ENCODE measurements at places on chromosomes 1 and 21.

DNA sequence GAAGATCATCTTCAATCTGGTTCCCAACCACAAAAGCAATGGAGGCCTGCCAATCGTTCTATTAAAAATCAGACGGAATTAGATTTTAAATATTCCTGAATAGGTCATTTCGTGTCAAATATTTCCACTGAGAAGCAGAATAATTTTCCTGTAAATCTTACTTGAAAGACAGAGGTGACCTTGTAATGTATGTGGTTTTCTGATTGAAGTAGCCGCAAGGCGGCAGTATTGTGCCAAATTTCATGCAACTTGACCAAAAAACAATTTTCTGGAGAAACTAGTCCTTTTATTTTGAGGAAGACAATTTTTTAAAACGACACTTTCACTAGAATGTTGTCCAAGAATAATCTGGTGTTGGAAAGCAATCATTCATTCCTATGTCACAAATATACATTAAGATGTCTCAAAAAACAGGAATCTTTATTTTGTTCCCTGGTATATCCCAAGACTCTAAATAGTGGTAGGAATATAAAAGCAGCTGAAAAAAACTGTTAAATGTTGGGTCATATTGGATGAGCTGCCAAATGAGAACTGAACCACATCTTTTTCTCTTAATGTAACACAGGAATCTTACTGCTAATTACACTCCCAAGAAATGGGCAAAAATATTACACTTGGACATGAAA lies 33.6 kb downstream of the SPAG17 start:
- DNase-seq, result no peak

DNA sequence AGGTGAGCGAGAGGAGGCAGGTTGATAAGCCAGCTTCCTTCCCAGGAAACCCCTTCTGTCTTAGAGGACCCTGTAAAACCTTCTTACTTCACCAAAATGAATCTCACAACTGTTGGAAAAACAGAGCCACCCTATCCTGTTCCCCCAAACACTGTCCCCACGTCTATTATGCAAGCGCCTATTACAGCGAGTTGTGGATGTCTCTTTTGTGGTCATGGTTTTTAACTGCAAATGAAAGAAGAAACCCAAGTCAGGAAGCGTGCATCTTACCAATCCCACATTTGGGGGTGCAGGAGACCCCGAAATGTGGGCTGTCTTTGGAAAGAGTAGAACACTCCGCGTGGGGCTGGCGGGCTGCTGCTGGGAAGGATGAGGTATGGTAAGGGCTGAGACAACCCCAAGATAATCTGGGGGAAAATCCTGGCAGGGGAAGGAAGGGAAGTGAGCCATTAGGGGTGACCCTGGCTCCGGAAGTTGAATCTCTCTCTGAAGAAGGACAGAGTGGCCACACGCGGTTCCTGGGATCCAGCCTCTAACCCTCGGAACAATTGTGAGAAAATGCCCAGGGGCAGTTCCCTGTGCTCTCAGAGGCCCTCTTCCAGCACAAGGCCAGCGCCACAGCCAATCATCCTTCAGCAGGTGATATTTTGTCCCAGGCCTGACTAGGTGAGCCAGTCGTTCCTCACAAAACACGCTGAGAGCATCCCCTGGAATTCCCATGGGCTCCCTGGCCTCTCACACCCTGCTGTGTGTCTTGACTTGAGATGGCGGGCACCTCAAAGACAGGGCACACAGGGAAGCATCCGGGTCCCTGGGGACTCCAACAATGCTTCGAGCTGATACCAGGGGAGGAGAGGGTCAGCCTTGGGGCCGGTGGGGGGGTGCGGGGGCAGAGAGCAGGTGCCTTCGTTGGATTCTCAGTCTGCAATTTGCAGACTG lies 168.5 kb upstream of the IRF2BP2 start:
- no peak for DNase-seq

GRCh38 chr21:41368735-41369104 lies 6.9 kb downstream of the MX2 start:
- no peak for DNase-seq

- no peak for DNase-seq
These were observed 32.3 kb downstream of the COG2 start for GRCh38 chr1:230674581-230674980.

DNA sequence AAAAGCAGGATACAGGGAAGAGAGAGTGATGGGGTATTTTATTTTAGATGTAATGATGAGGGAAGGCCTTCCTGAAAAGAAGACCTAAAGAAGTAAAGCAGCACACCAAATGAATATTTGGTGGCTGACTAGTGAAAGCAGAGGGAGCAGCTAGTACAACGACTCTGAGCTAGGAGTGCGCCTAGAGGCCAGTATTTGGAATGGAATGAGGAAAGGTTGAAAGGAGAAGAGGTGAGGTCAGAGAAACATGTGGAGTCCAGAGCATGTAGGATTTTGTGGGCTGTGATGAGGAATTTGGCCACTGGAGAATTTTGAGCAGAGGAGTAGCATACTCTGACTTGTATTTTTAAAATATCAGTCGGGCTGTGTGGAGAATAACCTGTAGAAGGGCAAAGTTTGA lies 11.8 kb upstream of the RPL5 start:
- no peak for DNase-seq

GRCh38 chr1:64948905-64949833 lies 17.2 kb downstream of the JAK1 start:
- no peak for DNase-seq

- DNase-seq, result no peak
These were observed 56.2 kb downstream of the NTNG1 start for GRCh38 chr1:107196973-107197562.

DNA sequence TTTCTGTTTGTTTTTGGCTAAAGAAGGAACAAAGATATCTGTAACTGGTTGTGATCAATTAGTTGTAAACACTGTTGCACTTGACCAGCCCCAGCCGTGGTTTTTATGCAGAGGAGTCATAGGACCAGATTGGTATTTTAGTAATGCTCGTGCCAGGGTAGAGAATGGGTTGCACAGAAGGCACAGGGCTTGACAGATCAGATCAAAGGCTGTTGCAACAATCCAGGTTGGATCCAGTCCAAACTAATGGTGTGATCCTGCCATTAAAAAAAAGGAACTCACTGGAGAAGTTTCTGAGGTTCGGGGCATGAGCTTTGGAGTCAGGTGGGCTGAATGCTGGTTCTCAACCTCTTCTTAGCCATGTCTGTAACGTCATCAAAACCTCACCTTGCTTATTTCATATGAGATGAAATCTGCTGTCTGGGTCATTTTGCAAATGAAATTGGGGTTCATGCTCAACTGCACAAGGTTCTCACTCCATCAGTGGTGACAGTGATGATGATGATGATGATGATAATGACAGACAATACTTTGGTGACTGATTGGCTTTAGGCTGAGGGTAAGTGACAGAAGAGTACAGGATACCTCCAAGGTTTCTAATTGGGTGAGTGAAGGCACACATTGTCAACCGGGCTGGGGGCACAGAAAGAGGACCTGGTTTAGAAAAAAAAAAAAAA lies 43.1 kb downstream of the ZNF281 start:
- DNase-seq, result no peak

- DNase-seq, result no peak
These were observed 74.2 kb downstream of the SNX7 start for GRCh38 chr1:98735756-98736155.

DNA sequence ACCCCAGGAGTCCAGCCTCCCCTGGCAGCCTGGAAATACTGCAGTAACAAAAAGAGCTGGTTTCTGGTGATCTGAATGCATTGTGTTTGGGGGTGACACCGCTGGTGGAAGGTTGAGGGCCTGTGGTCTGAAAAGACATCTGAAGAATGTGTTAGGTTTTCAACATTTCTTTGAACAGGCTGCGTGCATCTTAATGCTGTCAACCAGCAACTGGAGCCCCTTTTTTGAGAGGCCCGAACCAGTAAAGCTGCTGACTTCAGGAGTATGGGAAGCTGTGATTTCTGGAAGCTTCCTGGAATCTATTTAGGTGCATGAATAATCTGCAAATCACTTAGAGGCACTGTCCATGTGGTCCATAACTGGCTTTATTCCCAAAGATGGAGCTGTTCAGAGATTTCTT lies 17.0 kb downstream of the ATP5PO start:
- no peak for DNase-seq

DNA sequence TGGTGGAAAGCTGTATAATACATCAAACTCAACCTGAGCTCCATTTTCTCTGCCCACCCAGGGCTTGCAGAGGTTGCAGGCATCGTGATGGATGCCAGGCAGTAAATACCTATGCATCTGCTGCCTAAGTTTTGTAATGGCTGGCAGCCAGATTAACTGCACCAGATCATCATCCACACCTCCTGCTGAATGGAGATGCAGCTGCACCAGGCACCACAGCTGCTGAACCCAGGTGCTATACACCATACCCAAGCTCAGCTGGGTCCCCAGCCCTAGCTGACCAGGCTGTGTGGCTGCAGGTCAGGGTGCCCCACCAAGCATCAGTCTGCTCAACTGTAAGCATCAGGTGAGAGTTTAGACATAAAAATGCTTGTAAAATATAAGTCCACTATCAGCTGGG lies 6.7 kb upstream of the SNAPIN start:
- DNase-seq, result no peak

GRCh38 chr1:36160949-36161485 lies 5.1 kb downstream of the MAP7D1 start:
- no peak for DNase-seq

DNA sequence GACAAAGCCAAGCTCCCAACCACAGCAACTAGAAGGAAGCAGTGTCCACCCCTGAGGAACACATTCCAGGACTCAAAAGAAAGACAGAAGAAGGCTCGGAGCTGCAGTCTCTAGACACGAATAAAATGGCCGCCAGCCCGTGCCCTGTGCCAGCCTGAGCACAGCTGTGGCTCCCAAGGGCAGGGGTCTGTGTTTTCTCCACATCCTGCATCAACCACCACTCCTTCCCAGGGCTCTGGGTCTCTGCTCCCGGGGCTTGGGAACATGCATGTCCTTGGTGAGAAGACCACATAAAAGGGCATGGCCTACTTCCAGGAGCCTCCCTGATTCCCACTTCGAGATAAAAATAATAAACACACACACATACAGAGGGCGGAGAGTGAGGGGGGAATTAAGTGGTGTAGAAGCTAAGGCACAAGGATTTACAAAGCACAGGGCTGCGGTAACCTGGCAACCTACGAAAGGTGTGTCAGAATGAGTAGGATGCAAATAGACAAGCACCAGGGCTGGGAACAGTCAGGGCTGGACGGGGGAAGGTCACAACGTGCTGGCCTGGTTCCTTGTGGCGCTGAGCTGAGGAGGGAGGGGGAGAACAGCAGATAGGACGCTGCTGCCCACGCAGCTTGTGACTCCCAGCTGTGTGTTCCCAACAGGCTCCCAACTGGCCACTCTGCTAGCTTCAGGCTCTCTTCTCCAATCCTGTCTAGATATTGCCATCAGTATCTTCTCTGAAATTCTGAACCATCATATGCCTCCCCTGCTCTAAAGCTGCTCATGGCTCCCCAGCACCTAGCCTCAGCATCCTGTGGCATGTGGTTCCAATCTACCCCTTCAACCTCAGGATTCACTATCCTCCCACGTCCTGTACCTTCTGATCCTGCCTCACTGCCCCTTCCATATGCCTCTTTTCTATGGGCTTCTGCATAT lies 72.5 kb downstream of the CD34 start:
- no peak for DNase-seq

DNA sequence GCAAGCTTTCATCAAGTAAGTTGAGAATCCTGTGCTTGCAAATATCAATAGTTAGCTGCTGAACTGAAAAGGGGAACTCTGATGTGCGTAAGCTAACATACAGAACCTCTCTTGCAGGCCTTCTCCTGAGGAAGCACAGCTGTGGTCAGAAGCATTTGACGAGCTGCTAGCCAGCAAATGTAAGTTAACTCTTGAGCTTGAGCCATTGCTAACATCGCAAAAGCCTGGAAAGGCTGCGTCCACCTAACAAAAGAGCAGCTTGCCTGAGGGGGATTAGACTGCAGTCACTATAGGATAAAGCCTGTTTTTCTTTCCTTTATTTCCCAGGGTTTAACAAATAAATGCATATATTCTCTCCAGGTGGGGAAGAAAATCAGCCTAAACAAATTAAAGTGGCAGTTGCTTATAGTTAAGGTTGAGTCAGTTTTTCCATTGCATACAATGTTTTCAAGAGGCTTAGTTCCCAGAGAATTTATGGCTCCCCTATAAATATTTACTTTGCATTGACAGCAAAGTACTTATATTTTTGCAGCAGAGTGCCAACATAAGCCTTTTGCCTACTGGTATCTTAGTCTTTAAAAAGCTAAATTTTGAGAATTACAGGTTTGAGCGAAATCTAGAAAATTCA lies 1.5 kb downstream of the RGS2 start:
- DNase-seq, result no peak

- no peak for DNase-seq
These were observed 130.4 kb downstream of the AJAP1 start for GRCh38 chr1:4784761-4785160.

DNA sequence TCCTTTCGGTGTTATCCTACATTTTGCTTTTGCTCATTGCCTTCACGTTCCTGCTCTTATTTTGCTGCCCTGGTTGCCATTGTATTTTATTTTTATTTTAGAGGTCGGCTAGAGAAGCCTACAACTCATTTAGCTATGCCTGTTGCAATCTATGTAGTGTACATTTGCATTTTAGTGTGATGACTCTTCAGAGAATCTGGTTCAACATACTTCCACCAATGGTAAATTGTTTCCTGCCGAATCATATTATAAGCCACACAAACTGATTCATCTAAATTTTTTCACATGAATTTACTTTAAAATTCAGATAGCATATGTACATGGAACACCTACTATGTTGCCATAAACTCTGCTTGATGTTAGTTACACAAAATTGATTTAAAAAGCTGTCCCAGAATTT lies 1596.9 kb downstream of the PLA2G4A start:
- no peak for DNase-seq

DNA sequence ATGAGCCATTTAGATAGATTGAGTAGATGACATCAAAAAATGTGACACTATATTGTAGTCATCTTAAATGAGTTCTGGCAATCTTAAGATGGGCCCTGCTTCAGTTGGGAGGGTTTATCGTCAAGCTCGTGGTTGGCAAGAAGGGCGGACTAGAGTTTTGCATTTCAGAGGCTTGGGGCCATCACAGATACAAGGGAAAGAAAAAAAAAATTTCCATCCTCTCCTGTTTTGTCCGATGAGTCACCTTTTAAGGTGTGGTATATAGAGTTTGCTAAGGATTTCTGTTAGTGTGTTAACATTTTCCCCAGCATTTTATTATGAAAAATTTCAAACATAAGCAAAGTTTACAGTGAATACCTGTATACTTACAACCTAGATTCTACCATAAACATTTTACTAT lies 31.8 kb upstream of the KCNQ4 start:
- no peak for DNase-seq

- DNase-seq, result no peak
These were observed 67.2 kb upstream of the PARP1 start for GRCh38 chr1:226475142-226475511.

DNA sequence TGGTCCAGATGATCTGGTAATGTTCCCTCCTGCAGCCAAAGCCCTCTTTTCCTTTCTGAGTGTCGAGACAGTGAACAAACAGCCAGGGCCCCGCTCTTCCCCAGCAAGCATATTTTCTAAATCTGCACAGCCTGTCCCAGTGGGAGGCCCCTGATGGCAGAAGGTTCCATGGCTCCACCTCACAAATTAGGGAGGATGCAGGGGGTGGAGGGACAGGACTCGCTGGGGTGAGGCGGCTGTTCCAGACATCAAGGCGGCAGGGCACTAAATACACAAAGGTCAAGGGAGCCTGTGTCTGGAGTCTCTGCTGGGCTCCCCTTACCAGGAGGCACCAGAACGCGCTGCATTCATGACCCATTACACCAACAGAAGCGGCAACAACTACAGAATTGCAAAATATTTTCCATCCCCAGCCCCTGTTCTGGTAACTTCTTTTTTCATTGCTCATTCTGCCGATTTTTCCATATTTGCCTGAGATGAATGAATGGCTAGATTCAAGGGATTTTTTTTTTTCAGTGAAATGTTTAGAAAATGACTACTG lies 27.0 kb upstream of the PRELP start:
- no peak for DNase-seq
